ENCODE measurements at places on chromosomes 2 and 18. TPM values are rescaled to one million over a fixed set of nuclear protein-coding genes. Genes with fewer than 3 reads are reported as not detected.

DNA sequence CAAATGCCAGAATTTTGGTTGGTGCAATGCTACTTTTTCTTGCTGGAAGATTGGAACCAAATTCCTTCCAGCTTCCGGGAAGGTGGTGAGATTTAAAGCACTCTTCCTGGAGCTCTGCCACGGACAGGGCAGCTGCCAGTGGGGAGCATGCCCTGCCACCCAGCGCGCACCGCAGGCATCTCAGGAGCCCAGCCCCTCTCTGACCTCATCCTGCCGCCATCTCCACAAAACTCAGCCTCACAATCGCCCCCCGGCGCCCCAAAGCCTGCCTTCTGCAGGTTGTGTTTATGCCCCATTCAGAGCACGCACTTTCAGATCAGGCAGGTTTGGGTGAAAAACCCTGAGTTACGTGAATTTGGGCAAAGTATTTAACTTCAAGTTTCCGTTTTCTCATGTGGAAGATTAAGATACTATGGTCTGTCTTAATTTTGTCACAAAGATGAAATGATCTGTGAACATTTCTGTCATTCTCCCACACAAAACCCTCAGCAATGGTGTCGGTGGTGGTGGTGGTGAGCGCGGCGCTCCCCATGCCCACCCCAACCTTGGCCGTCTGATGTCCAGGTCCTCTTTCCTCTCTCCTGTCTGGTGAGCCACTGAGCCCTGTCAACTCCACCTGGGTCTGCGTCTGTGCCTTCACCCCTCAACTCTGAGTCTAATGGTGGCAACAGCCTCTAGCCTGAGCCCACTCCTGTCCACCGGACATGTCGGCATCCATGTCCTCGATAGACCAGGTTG is 282.8 kb upstream of the SALL3 start:
- no peak for DNase-seq
- no peak overlapping the region for H3K27ac ChIP-seq
- H3K36me3 ChIP-seq = no peaks in the 10 kb centered on the region
- no peaks in the 10 kb centered on the region for H3K4me1 ChIP-seq
- H3K27me3 ChIP-seq = no peaks in the 10 kb centered on the region

- H3K27me3 ChIP-seq = no peaks in the 10 kb centered on the region
- no peak for DNase-seq
- no peaks in the 10 kb centered on the region for H3K4me1 ChIP-seq
- no peaks in the 10 kb centered on the region for H3K36me3 ChIP-seq
- H3K4me3 ChIP-seq = no peak overlapping the region
- no peak overlapping the region for H3K27ac ChIP-seq
Measured at GRCh38 chr2:133296401-133296800, 271.9 kb downstream of the NCKAP5 start.

- no peak overlapping the region for H3K27ac ChIP-seq
- DNase-seq = no peak
- H3K36me3 ChIP-seq = no peaks in the 10 kb centered on the region
- H3K27me3 ChIP-seq = no peaks in the 10 kb centered on the region
- peaks cover 11% of the 10 kb centered on the region for H3K4me1 ChIP-seq
Measured at GRCh38 chr2:27587025-27587424, 4.2 kb downstream of the ZNF512 start.

DNA sequence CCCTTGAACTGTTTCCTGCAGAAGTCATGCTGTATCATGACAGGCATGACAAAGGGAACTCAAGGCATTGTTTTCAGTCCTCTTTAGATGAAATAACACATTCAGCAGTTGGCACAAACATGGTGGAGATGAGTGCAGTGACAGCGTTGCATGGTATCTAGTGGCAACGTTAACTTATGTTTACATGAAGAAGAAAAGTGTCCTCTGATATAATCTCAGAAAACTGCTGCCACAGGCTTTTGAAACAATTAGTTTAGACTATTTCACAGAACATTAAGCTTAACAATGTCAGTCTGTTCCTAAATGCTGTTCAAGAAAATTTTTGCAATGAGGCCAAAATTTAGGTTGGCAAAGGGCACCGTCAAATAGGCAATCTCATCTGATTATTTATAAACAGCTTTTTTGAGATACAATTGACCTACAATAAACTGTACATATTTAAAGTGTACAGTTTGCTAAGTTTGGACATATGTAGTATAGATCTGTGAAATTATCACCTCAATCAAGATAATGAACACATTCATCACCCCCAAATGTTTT is 64.7 kb downstream of the LYPD6B start:
- DNase-seq = no peak
- no peaks in the 10 kb centered on the region for H3K27me3 ChIP-seq
- no peaks in the 10 kb centered on the region for H3K4me1 ChIP-seq
- H3K27ac ChIP-seq = no peak overlapping the region

DNA sequence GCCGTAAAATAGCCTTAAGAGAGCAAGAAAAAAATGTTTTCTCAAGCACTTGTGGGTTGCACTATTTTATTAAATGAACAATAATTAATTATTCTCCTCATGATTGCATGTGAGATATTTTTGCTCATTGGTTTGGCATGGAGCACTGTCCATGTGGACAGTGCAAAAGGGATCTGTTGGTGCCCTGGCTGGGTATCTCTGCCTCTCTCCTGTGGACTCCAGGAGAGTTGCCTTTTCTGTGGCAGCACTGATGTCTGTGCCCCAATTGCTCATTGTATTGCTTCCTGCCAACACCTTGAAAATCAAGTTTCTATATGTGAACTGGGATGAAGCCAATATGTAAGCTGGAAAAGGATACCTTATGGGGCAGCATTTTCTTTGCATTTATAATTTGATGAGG is 131.7 kb downstream of the SETBP1 start:
- no peaks in the 10 kb centered on the region for H3K27me3 ChIP-seq
- no peaks in the 10 kb centered on the region for H3K36me3 ChIP-seq
- no peak overlapping the region for H3K4me3 ChIP-seq
- no peak overlapping the region for H3K27ac ChIP-seq

GRCh38 chr2:30266051-30266621 is 34.8 kb downstream of the LBH start:
- H3K36me3 ChIP-seq = no peaks in the 10 kb centered on the region
- H3K27me3 ChIP-seq = no peaks in the 10 kb centered on the region
- H3K27ac ChIP-seq = no peak overlapping the region
- H3K4me1 ChIP-seq = no peaks in the 10 kb centered on the region

GRCh38 chr2:119657466-119658145 is 21.4 kb upstream of the TMEM177 start:
- H3K4me1 ChIP-seq = no peaks in the 10 kb centered on the region
- no peaks in the 10 kb centered on the region for H3K27me3 ChIP-seq
- DNase-seq = no peak
- H3K27ac ChIP-seq = no peak overlapping the region
- H3K4me3 ChIP-seq = no peak overlapping the region

- no peaks in the 10 kb centered on the region for H3K4me1 ChIP-seq
- peak; percentile 70 for DNase-seq
- peak overlapping the region; percentile 65 for H3K27ac ChIP-seq
Measured at GRCh38 chr18:12679183-12679786, 21.4 kb upstream of the SPIRE1 start.

DNA sequence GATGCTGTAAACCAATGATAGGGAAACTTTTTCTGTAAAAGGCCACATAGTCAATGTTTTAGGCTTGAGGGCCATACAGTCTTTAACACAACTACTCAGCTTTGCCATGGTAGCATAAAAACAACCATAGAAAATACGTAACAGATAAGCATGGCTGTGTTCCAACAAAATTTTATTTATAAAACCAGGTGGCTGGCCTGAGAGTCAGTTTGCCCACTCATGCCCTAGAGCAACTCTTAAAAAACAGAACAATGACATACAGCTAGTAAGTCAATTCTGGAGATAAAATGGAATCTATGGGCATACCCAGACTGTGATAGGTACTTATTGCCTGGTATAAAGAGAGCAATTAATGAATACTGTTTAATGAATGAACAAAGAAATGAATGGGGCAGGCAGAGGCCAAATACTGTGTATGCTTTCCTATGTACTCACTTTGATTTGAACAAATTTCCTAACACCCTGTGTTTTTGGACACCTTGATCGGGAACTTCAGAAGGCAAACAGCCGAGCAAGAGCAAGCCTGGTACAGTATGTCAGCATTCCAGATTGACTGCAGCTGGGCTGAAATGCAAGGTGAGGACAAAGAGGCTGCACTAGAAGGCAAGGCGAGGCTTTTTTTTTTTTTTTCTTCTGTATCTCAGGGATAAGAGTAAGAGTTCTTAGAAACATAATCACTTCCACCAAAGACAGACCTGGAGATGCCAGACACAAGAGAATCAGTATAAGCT is 315.3 kb downstream of the CLIP4 start:
- H3K36me3 ChIP-seq = no peaks in the 10 kb centered on the region
- no peak overlapping the region for H3K27ac ChIP-seq
- H3K27me3 ChIP-seq = no peaks in the 10 kb centered on the region
- no peak overlapping the region for H3K4me3 ChIP-seq

DNA sequence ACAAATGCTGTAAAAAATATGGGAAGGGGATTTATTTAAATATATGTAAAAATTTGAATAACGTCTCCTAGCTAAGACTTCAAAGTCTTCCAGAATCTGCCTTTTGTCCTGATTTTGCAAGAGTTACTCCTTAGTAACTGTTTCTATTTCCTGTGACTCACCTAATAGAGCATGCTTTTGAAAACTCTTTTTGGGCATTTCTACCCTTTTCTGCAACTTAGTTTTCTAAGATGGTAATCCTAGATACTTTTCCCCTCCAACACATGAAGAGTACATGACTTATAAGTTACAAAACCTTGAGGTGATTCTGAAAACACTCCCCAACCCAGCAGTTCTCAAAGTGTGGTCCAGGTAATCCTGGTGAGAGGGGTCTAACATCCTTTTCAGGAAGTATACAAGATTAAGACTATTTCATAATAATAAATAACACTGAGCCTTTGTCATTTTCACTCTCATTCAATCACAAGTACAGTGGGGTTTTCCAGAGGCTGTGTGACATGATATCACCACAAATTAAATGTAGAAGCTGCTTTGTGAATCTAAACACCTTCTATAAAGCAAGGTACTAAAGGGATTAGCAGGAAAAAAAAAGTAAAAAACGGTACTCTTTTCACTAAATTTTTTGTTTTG is 31.9 kb downstream of the PPP4R3B start:
- no peak overlapping the region for H3K27ac ChIP-seq
- H3K4me1 ChIP-seq = peaks cover 17% of the 10 kb centered on the region
- no peak for DNase-seq
- H3K27me3 ChIP-seq = no peaks in the 10 kb centered on the region
- H3K36me3 ChIP-seq = peaks cover 60% of the 10 kb centered on the region

- no peak for DNase-seq
- no peak overlapping the region for H3K4me3 ChIP-seq
- no peaks in the 10 kb centered on the region for H3K4me1 ChIP-seq
- H3K27ac ChIP-seq = no peak overlapping the region
- no peaks in the 10 kb centered on the region for H3K36me3 ChIP-seq
Measured at GRCh38 chr2:241937297-241937696, 67.8 kb downstream of the RTP5 start.

DNA sequence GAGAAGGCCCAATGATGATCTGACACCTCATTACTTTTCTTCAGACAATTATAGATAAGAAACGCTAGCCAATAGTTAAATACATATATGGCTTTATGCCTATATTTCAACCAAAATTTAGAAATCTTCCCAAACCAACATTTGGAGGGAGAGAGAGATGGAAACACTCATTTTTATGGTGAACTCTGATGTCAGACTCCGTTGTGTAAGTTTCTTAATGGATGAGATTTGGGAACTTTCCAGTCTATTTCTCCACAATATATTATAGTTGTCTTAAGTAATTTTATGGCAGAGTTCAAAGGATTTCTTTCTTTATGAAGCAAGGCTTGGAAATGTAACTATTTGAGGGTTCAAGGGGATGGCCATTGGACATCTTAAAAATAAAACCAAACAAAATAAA is 407.0 kb downstream of the DCC start:
- no peaks in the 10 kb centered on the region for H3K27me3 ChIP-seq
- H3K27ac ChIP-seq = no peak overlapping the region
- no peak for DNase-seq

DNA sequence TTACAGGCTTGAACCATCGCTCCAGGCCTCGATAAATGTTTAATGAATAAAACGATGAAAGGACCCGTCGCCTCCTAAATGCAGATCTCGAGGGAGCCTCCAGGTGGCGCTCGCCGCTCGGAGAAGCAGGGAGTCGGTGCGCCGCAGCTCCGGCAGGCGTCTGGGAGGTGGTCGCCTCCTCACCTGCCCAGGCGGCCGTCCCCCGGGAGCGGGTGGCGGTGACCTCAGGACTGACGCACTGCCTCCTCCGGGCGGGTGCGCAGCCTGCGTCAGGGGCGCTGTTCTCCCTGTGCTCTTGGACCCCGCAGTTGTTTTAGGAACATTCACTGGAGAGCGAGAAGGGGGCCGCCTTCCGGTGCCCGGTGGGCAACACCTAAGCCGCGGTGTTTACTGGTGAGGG is 38.6 kb upstream of the POLE4 start:
- DNase-seq = peak; percentile 81
- no peaks in the 10 kb centered on the region for H3K36me3 ChIP-seq
- H3K27ac ChIP-seq = no peak overlapping the region
- H3K27me3 ChIP-seq = peaks cover 3% of the 10 kb centered on the region
- no peaks in the 10 kb centered on the region for H3K4me1 ChIP-seq

GRCh38 chr2:20231159-20231558 is 6.2 kb upstream of the SDC1 start:
- no peak overlapping the region for H3K27ac ChIP-seq
- H3K4me3 ChIP-seq = no peak overlapping the region
- no peak for DNase-seq
- H3K27me3 ChIP-seq = no peaks in the 10 kb centered on the region

- no peaks in the 10 kb centered on the region for H3K27me3 ChIP-seq
- no peak overlapping the region for H3K4me3 ChIP-seq
- H3K36me3 ChIP-seq = no peaks in the 10 kb centered on the region
- H3K27ac ChIP-seq = no peak overlapping the region
- H3K4me1 ChIP-seq = peaks cover 9% of the 10 kb centered on the region
Measured at GRCh38 chr2:213834746-213835145, 550.5 kb downstream of the SPAG16 start.

GRCh38 chr2:44935729-44936098 is 5.8 kb upstream of the SIX3 start:
- peaks cover 17% of the 10 kb centered on the region for H3K4me1 ChIP-seq
- H3K27me3 ChIP-seq = peaks cover 100% of the 10 kb centered on the region
- H3K36me3 ChIP-seq = no peaks in the 10 kb centered on the region

Gene FHOD3
- polyA plus RNA-seq = 5.4 TPM

Gene ANKRD23
- 608 TPM for polyA plus RNA-seq

Gene DNAH6
- polyA plus RNA-seq = 0.05 TPM

Gene TCF7L1
- 6.1 TPM for polyA plus RNA-seq

Gene ZSWIM2
- not detected for polyA plus RNA-seq

Gene ST8SIA5
- 2.2 TPM for polyA plus RNA-seq

Data from psoas muscle (tissue), 8 donors.